ENCODE measurements at places on chromosomes 7 and 10. TPM values are rescaled to one million over a fixed set of nuclear protein-coding genes. Genes with fewer than 3 reads are reported as not detected.

The GDF2 gene
- total RNA-seq: not detected

The SPRN gene
- total RNA-seq: 0.36 TPM

The MYOZ1 gene
- 0.18 TPM for total RNA-seq

The RET gene
- 0.18 TPM for total RNA-seq

The ITIH2 gene
- total RNA-seq: not detected

The PRLHR gene
- total RNA-seq: not detected

The DPYSL4 gene
- 7.2 TPM for total RNA-seq

The VWC2 gene
- total RNA-seq: not detected

The ADRA2A gene
- total RNA-seq: not detected

The FKBP9 gene
- total RNA-seq: 146 TPM

The MMD2 gene
- total RNA-seq: not detected

The IRF5 gene
- total RNA-seq: 0.18 TPM

The PGAM2 gene
- total RNA-seq: not detected

The ZSCAN21 gene
- 13.1 TPM for total RNA-seq

The CFAP46 gene
- 1.7 TPM for total RNA-seq

The METTL27 gene
- 1.7 TPM for total RNA-seq

The TMEM270 gene
- total RNA-seq: not detected

The FAM180A gene
- 1.4 TPM for total RNA-seq

The CACNA2D1 gene
- 21.9 TPM for total RNA-seq

The HOXA7 gene
- 0.18 TPM for total RNA-seq

The KMT2E gene
- 79.2 TPM for total RNA-seq

The MKI67 gene
- total RNA-seq: 36.4 TPM

The CLEC2L gene
- not detected for total RNA-seq

The CCSER2 gene
- 27.8 TPM for total RNA-seq

The CCDC126 gene
- total RNA-seq: 10.6 TPM

The TAS2R5 gene
- total RNA-seq: 0.36 TPM

The PRRT4 gene
- not detected for total RNA-seq

The CALY gene
- total RNA-seq: not detected

The RBP3 gene
- not detected for total RNA-seq

The CDHR1 gene
- not detected for total RNA-seq

The ZNF804B gene
- total RNA-seq: not detected

The PIK3CG gene
- under 0.01 TPM for total RNA-seq

The SRRM3 gene
- 0.18 TPM for total RNA-seq

The FGFR2 gene
- under 0.01 TPM for total RNA-seq

The CNOT4 gene
- total RNA-seq: 10.0 TPM

The GHRHR gene
- total RNA-seq: not detected

The MYL10 gene
- not detected for total RNA-seq

The TRIL gene
- under 0.01 TPM for total RNA-seq

The BHLHA15 gene
- total RNA-seq: not detected

The STAG3 gene
- 0.36 TPM for total RNA-seq

The FAM25C gene
- not detected for total RNA-seq

The KCTD7 gene
- 6.1 TPM for total RNA-seq

The HOGA1 gene
- 0.36 TPM for total RNA-seq

The ZNF736 gene
- total RNA-seq: 10.6 TPM

The GOLGA7B gene
- not detected for total RNA-seq

The OR9A4 gene
- not detected for total RNA-seq

The NUDT13 gene
- total RNA-seq: 1.1 TPM

The CADPS2 gene
- 0.54 TPM for total RNA-seq

The IGF2BP3 gene
- total RNA-seq: 94.2 TPM
